ENCODE measurements at places on chromosomes 7 and 10.

- DNase-seq, result no peak
These were observed 75.6 kb downstream of the FAM53B start for GRCh38 chr10:124668517-124669051.

DNA sequence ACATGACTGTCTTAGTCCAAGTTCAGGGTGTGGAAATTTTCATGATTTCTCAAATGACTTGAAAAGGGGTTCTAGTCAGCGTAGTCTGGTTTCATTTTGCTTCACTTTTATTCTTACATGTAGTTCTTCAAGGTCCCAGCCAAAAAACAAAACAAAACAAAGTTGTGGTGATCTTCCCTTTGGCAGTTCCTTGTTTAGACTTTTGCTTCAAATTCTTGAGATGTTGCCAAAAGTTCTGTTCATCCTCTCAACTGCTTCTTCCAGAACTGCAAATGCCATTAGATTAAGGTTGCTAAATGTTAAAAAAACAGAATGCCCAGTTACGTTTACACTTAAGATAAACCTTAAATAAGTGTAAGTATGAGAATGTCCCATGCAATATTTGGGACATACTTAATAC is 370.8 kb upstream of the LRRTM3 start:
- no peak for DNase-seq

GRCh38 chr7:48832303-48832845 is 92.0 kb upstream of the CDC14C start:
- DNase-seq, result no peak

DNA sequence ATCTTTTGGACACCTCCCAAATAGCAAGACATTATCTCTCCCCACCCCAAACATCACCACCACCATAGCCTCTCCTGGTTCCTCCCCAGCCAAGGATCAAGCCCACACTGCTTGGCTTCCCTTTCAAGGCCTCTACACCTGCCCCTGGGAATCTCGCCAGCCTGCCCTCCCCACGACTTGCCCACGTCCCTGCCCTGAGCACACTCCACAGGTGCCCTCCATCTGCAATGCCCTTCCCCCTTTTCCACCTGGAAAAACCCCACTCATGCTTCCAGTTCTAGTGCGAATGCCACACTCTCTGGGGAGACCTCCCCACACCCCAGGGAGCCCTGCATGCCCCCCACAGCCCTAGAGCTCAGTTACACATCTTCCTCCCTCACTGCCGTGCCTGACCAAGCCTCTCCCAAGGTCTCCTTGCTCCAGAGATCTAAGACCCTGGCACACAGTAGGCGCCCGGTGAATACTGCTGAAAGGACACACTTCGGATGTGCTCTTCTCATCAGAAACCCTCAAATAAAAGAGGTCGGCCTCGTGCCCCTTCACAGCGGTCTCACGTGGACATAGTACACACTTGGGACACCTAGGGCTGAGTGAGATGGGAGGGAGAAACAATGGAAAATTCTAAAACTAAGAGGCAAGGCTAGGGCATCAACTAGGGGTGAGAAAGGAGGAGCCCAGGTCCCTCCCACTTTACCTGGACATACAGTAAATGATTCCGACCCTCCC is 91.4 kb downstream of the DLG5 start:
- DNase-seq, result no peak

DNA sequence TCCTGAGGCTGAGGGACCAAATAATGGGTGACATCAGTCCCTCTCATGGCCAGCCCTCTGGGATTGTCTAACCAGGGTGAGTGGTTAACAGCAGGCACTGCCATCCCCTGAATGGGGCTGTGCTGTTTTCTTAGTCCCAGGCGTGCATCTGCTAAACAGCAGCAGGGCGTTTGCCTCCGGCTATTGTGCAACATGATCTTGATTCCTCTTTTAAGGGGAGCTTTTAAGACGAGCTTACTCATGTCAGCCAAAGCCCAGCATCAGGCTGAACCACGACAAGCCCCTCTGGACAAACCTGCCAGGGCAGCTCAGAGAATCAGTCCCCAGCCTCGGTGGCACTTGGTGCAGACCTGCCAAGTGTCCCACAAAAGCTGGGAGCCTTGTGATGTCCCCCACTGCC is 16.2 kb upstream of the IGFBP3 start:
- no peak for DNase-seq

DNA sequence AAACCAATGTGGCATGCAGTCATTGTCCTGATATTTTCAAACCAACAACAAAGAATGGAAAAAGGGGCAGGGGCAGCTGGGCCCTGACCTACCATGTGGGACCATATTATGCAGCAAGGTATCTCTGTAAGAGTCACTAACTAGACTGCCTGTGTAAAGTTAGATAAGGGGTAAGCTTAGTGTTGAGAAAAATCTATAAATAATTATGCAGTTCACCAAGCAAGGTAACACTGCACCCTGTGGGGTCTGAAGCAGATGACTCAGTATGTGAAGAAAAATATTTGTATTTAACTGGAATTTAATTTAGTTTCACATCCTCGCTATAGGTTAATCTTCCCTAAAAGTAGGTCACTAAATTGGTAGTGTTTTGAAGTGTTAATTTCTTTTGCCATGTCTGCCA is 99.3 kb downstream of the PPP1R3A start:
- DNase-seq, result no peak

DNA sequence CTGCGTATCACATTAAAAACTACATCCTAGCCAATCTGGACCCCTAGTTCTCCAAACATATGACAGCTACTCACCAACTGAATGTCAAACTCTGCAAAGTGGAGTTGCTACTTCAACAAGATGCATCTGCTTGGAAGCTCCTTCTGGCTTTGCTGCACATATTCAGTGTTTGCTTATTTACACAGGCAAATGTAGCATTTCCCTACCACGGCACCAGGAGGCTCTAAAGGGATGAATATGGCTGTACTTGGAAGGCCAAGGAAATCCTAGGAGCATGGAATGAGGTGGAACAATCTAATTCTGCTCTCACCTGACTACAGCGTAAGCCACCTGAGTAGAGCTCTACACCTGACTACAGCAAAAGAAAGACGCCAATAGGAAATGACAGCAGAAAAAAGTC is 39.7 kb downstream of the MTPAP start:
- DNase-seq, result no peak

GRCh38 chr7:31054608-31055278 is 2.6 kb downstream of the ADCYAP1R1 start:
- DNase-seq, result no peak

- DNase-seq, result no peak
These were observed 32.3 kb downstream of the CAMK1D start for GRCh38 chr10:12381536-12382156.

DNA sequence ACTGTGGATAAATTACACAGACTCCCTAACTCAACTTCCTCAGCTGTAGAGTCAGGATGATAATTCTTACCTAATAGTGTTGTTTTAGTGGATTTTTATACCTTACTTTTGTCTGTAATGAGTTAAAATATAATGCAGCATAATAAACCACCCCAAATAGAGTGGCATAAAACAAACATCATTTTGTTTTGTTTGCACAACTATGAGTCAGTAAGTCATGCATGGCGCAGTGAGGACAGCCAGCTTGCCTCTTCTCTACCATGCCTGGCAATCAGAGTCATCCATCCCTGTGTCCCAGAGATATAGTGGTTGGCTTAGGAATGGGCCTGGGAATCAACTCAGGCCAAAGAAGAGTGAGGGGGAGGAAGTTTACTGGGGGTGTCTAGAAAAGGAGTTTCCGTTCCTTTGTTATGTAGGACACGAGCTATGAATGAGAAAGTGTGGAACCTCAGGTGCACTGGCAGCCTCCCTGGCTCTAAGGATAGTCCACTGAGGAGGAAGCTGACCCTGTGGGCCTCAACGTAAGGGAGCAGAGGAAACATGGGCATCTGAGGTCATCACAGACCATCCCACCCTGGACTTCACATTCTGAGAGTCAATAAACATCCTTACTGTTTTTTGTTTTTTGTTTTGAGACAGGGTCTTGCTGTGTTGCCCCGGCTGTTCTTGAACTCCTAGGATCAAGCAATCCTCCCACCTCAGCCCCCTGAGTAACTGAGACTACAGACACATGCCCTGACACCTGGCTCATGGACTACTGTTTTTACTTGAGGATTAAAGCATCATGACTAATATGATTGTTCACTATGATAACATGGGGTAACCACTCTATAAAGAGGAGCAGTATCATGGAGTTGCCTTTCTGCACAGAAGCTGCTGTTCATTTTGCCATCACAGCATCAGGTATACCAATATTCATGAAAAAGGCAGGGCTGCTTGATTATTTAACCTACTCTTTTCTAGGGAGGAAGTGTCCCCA is 21.0 kb upstream of the GRB10 start:
- DNase-seq, result no peak

- no peak for DNase-seq
These were observed 320.0 kb upstream of the ETV1 start for GRCh38 chr7:14309432-14309831.

- DNase-seq, result no peak
These were observed 102.6 kb upstream of the DDC start for GRCh38 chr7:50667789-50668226.

- DNase-seq, result no peak
These were observed 273.9 kb upstream of the MGMT start for GRCh38 chr10:129193148-129193547.

- DNase-seq, result no peak
These were observed 240.1 kb downstream of the SFMBT2 start for GRCh38 chr10:7170626-7171322.

- DNase-seq, result no peak
These were observed 798 bp downstream of the ZNF425 start for GRCh38 chr7:149125189-149125862.

DNA sequence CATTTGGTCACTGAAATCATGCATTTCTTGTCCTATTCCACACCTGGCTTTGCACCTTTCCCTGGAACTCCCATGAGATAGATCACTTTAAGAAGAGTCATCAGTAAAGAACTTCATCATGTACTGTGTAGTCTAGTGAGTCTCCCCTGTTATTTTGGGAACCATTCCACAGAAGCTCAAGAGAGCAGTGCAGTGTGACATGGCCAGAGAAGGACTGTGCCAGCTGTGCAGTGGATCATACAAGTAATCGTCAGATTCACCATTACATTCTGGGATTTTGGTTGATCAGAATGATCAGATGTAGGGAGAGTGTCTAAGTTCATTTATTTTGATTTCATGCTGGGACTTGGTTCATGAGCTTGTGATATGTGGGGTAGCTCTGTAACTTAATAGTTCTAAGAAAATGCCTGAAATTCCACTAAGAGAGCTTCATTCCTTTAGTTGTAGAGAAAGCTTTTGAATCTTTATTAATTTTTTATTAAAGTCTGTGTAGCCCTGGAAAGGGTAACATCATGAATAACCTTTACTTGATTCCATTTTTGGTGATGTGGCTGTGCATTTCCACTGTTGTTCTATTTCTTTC is 166.8 kb downstream of the SUGCT start:
- DNase-seq, result no peak

DNA sequence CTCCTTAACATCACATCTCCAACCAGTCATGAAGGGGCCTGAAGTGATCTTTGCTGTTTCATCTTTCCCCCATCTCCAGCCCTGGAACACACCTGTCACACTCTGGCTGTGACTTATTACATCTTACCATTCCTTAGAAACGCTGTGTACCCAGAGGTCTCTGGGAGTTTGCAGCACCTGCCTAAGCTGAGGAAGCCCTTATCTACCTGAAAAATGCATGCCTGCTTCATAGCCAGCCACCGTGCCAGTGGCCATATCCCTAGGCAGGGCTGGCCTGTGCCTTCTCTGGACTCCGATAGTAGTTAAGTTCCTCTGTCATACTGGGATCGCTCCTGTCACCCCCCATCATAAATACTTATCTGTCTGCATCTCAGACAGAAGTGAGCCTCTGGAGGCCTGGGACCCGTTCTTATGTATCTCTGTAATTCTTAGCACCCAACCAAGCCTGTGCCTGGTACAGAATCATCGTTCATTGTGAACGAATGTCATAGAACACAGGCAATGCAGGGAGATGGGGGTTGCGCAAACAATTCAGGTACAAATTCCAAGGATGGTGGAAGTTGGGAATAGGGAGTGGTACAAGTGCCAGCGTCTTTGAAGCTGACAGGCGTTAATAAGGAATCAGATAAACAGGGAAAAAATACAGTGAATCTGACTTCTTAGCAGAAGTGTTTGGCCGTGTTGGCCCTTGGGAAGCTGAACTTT is 254.6 kb downstream of the CAMK1D start:
- DNase-seq, result no peak

DNA sequence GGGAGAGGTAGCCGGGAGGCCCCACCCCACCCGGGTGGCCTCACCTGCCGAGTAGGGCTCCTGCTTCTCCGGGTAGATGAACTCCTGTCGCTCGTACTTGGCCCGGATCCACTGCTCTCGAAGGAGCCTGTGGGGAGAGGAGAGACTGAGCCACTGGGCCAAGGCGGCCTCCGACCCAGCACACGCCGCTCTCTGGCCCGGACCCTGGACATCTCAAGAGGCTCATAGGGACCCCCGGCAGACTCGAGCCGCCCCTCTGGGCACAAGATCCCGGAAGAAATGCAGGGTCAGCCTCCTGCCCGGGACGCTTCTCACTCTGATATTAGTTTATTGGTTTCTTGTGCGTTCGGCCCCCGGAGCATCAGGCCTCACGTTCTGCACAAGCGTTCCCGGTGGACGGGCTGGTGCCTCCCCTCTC is 34.5 kb downstream of the ADAP1 start:
- DNase-seq, result no peak

- no peak for DNase-seq
These were observed 1047.4 kb upstream of the LRRN3 start for GRCh38 chr7:110043519-110043918.

- DNase-seq, result no peak
These were observed 74.0 kb upstream of the SAMD8 start for GRCh38 chr10:75037171-75038153.

DNA sequence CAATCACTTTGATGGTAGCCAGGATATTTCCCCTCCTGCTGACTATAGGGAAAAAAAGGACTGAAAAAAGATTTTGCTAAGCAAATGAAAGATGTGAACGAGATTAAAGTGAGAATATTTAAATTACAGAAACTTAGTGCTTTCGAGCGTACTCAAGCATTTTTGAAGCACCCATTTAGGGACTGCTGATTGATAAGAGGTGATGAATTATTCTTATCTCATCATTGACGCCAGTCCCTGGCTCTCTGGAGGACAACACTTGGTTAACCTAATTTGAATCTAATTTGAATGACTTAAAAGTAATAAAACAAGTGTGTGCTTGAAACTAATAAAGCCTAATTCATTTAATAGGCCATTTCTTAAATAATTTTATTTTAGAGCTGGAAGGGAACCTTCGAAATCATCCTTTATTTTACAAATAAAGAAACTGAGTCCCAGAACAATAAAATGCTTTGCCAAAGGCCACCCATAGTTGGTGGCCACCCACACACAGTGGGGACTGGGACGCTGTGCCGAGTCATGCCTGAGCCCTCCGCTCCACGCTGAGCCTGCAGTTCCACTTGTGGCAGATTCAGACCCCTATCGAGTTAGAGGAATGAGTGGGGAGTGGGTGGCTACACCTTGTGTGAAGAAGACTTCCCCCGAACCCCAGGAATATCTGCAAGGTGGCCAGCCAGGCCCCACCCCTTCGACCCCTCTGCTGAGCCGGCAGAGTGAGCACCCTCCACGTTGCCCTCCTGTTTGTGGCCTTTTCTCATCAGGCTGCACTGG is 61.1 kb upstream of the SAMD8 start:
- no peak for DNase-seq

- DNase-seq, result no peak
These were observed 97.3 kb upstream of the CTBP2 start for GRCh38 chr10:125257521-125258108.

GRCh38 chr7:40315277-40315676 is 180.5 kb downstream of the SUGCT start:
- DNase-seq, result no peak
